ENCODE measurements at places on chromosomes 7 and 10.
A peak's percentile ranks its signal among the peaks of the same experiment; 100 is the strongest.

- DNase-seq, result no peak
Observed at GRCh38 chr7:125136755-125137532, 207.3 kb upstream of the POT1 start.

DNA sequence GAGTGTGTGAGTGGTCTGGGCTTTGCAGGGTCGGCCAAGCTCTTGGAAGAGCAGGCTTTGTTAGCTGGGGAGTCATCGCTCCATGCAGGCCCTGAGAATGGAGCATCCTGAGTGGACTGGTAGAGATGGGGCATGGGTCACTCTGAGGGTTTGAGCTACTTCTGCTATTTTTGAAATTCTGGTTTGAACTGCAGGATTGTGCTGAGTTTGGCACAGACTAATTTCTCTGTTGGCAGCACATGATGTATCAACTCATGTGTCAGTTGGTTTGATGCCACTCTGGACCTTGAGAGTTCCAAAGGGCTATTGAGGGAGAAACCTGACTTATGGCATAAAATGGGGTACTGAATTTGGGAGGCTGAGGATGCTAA, 56.3 kb downstream of the LRMDA start:
- DNase-seq, result no peak

GRCh38 chr10:86733260-86733671, 23.2 kb upstream of the BMPR1A start:
- DNase-seq, result no peak

DNA sequence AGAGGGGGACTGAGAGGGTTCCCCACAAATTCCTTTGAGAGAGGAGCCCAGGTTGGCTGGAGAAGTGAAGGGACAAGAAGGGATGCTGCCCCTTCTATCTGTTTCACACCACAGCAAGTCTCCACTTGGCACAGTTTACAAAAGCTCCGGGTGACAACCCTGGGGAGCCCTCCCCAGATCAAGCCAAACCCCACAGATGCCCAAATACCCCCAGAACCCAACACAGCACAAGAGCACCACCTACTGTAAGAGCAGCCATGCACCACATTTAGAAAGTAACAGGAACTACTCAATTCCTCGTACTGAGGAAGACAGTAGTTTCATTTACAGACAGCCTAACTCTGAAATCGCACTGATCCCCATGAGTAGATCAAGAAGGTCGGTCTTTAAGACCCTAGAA, 67.8 kb upstream of the ATP6V0A4 start:
- DNase-seq, result peak; percentile 44

GRCh38 chr7:66415659-66416265, 210.6 kb downstream of the TPST1 start:
- no peak for DNase-seq

- no peak for DNase-seq
Observed at GRCh38 chr10:128576336-128576735, 450.1 kb upstream of the MKI67 start.

- no peak for DNase-seq
Observed at GRCh38 chr10:103812432-103812831, 42.9 kb downstream of the SH3PXD2A start.

GRCh38 chr10:75870039-75870645, 438.7 kb downstream of the LRMDA start:
- DNase-seq, result no peak

DNA sequence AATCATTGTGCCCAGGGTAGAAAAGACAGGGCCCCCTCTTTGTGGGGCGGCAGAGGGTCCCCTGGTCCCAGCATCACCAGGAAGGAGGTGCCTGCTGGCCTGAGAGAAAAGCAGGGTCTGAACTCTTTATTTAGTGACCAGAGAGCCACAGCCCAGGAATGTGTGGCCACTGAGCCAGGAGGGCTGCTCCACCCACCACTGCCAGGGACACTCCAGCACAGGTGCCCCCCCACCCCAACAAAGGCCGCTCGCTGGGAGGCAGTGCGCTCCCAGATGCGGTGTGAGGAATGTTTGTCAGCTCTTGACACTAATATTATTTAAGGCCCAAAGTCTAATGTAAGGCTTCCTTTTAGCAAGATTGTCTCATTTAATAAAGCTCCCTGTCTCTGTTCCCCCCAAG, 59.6 kb upstream of the ZMIZ1 start:
- DNase-seq, result no peak

DNA sequence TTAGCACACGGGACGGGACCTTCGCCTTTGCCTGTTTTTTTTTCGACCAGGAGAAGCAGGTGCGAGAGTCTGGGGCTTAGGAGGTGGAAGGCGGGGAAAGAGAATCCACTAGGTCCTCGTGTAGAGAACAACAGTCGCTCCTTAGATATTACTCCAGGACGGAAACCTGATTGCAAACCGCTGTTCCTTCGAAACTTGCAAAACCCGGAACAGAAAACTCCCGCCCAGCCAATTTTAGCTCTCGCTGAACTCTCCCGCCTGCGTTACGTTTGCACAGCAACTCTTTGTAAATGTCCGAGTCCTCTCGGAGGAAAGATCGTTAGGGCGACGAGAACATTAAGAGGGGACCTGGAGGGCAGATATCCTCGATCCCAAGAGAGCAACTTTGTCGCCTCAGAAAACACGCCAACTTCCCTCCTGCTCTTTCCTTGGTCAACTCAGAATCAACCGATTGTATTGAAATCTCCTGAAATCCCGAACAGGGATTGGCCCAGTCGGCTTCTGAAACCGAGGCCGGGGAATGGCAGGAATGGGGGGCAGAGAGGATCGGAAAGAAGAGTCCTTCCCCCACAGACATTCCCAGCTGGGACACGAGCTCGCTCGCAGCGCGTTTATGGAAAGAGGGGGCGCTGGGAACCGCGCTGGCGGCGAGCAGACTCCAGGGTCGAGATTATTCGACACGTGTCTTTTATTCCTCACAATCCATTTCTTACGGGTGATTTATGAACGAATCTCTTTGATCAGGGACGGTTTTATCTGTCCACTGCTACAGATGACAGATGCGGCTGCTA, 9.9 kb downstream of the TWIST1 start:
- DNase-seq, result no peak

DNA sequence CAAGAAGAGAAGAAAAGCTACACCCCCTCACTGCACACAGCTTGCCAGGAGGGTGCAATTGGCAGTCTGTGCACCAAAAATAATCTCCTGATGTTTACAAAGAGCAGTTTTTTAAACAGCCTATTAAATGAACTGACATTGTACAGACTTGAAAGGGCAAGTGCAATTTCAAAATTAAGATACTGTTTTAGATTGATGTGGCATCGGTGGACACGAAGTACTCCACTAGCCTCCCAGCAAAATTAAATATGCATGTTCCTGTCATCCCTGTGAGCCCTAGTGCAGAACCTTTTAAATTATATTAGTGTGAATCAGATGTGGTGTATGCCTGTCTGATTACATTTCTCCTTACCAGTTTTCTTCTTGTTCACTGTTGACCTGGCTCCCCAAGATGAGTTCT, 87.9 kb downstream of the WIPF3 start:
- no peak for DNase-seq

DNA sequence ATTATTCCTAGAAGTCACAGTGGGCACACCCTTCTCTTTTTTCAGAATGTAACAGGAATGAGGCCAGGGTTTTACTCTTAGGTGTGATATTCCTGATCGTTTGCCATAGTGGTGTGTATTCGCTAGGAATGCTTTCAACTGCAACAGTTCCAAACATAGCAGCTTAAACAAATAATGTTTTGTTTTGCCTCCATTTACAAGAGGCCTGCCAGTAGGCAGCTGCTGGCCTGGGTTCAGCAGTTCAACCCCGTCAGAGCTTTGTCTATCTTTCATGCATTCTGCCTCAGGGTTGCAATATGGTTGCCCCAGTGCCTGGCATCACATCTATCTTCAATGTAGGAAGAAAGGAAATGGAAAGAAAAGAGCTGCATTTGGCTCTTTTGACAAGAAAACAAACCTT, 21.7 kb upstream of the RET start:
- DNase-seq, result no peak

GRCh38 chr7:127844165-127844564, 187.1 kb downstream of the LRRC4 start:
- DNase-seq, result no peak

- DNase-seq, result no peak
Observed at GRCh38 chr7:2726316-2727018, 38.5 kb downstream of the AMZ1 start.

- peak; percentile 7 for DNase-seq
Observed at GRCh38 chr7:134992626-134993179, 6.4 kb downstream of the AGBL3 start.

- DNase-seq, result no peak
Observed at GRCh38 chr10:3033925-3034324, 33.4 kb upstream of the PFKP start.

DNA sequence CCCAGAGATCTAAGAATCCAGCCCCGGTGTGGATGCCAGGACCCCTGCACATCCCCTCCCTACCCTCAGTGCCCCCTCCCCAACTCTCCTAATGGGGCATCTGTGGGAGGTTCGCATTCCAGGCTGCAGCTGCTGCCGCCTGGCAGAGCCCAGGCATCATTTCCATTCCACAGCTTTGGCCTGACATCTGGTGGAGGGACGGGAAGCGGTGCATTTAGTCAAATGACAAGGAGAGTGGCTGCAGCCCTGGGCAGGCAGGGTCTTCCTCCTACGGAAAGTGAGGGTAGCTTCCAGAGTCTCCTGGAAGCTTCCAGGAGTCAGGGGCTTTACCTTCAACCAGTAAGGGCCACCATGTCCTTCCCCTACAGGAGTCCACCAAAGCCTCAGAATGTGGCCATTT, 30.8 kb downstream of the PRLHR start:
- no peak for DNase-seq

- DNase-seq, result no peak
Observed at GRCh38 chr7:150753826-150754603, 16.8 kb downstream of the GIMAP5 start.

- DNase-seq, result peak; percentile 49
Observed at GRCh38 chr10:97196223-97197029, 10.7 kb upstream of the SLIT1 start.

- DNase-seq, result no peak
Observed at GRCh38 chr10:76150139-76150875, 718.9 kb downstream of the LRMDA start.

DNA sequence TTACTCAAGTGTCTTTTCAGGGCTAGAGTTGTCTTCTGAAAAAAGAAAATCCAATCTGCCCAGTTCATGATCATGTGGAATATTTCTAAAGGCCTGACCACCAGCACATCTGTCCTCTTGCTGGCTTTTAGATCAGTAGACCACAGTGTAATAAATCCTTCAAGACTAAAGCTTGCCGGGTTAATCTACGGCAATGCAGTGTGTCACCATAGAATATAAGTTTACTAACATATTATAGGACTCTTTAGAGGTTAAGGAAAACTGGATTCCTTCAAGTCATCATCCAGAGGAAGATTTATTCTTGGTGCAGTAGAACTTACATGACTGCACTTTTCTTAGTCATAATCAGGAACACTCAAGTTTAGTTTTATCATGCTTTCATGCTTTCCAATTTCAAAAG, 349.5 kb downstream of the SEMA3D start:
- no peak for DNase-seq

GRCh38 chr7:70214071-70214470, 615.8 kb downstream of the AUTS2 start:
- no peak for DNase-seq

GRCh38 chr10:27355918-27356573, 115.4 kb upstream of the ACBD5 start:
- DNase-seq, result no peak

GRCh38 chr10:70085975-70086613, 33.4 kb downstream of the MACROH2A2 start:
- DNase-seq, result no peak

Data from activated CD4-positive, alpha-beta T cell treated with anti-CD3 and anti-CD28 coated beads, Interleukin-2, amount 50 U/mL, for 1 hour (primary cell).